ENCODE measurements at places on chromosomes 2 and 18.

DNA sequence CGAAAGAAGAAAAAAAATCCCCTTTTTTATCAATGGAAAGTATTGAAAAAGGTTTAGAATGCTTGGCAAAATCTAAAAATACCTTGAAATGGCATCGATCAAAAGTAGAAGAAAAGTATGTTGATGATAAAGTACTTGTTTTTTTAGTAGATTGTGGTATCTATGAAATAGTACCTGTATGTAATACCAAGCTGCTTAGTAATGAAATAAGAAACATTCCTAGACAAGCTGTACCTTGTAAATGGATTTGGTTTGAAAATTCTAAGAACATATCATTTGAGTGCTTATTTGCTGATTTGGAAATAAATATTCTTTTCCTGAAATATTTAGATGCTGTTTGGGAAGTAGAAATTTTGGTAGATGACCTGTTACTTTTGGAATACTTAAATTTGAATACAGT is 18.4 kb downstream of the TDRD15 start:
- DNase-seq: no peak

- DNase-seq: no peak
These were observed 265.1 kb downstream of the NCKAP5 start for GRCh38 chr2:133303150-133303549.

- no peak for DNase-seq
These were observed 5.0 kb downstream of the HRH4 start for GRCh38 chr18:24465486-24465885.

GRCh38 chr2:80053522-80054345 is 250.8 kb downstream of the LRRTM1 start:
- no peak for DNase-seq

- peak; percentile 87 for DNase-seq
These were observed 1.1 kb downstream of the GLI2 start for GRCh38 chr2:120736624-120737339.

DNA sequence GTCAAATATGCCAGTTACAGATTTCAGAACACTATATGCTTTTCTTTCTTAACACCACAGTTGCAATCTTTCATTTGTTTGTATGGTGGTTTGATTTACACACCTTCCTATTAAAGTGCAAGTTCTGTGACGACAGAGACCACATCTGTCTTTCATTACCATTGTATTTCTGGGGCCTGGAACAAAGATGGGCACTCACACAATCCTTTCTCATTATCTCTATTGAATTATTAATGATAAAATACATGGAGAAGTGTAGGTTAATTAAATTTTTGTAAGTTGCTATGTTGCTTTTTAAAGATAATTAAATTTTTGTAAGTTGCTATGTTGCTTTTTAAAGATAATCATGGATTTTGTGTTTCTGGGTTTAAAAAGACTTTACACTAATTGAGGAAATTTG is 79.9 kb downstream of the KCTD18 start:
- no peak for DNase-seq

DNA sequence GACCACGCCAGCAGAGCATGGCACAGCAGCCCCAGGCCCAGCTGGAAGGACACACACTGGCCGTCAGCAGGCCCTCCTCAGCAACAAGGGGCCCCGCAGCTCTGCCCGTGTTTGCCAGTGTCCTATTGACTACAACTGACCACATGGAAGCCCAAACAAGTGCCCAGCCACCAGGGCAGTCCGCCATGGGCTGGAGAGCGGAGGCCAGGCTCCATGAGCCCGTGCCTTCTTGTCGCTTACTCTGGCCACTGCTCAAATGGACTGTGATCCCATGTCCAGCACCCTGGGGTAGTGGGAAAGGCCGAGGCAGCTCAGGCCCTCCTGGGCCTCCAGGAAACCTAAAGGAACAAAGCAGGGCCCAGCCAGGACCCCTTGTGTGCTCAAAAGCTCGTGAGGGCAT is 53.9 kb upstream of the TAF1B start:
- peak; percentile 36 for DNase-seq

- no peak for DNase-seq
These were observed 45.9 kb upstream of the AFF3 start for GRCh38 chr2:100188326-100188725.

GRCh38 chr2:88754585-88755320 is 63.3 kb downstream of the RPIA start:
- no peak for DNase-seq

DNA sequence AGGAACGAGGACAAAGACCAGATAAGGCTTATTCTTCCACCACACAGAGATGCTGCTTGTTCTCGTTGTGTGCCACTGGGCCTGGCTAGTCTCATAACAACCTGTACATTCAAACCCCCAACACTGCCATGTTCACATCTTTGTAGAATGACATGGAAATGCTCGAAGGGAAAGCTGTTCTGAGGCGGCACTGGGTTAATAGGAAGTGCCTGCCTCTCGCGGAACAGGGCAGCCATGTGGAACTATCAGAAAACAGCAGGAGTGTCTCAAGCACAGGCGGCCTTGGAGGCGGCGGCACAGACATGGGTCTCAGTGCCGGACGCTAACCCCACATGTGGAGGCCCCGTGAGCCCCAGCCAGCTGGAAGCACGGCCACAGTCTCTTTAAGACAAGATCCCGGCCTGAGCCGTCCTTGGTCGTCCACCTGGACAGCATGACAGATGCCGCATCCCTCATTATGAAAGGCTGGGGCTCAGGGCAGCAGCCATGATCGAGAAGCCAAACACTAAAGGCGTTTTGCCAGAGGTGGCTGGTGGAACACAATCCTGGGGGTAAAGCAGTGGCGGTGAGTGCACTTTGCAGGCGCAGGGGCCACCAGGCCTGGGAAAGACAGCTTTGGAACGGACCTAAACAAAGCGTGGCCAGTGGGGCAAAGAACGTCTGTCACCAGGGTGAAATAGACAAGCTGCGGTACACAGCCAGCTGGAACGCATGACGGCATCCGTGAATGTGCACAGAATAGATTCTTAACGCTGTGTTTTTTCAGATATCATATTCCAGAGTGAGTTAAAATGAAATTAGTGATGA is 161.0 kb downstream of the HDAC4 start:
- DNase-seq: peak; percentile 78

GRCh38 chr18:28176948-28177827 is at the start of gene CDH2:
Gene CDH2, minus strand, starts transcription at chr18:28177130. Its CDS starts 108 bp downstream, at chr18:28177022.
- peak; percentile 89 for DNase-seq

- no peak for DNase-seq
These were observed 32.7 kb upstream of the SPRED2 start for GRCh38 chr2:65465124-65465523.

GRCh38 chr2:1569879-1570450 is 156.7 kb downstream of the TPO start:
- no peak for DNase-seq

- no peak for DNase-seq
These were observed 87.9 kb upstream of the MAP4K3 start for GRCh38 chr2:39524756-39525635.

DNA sequence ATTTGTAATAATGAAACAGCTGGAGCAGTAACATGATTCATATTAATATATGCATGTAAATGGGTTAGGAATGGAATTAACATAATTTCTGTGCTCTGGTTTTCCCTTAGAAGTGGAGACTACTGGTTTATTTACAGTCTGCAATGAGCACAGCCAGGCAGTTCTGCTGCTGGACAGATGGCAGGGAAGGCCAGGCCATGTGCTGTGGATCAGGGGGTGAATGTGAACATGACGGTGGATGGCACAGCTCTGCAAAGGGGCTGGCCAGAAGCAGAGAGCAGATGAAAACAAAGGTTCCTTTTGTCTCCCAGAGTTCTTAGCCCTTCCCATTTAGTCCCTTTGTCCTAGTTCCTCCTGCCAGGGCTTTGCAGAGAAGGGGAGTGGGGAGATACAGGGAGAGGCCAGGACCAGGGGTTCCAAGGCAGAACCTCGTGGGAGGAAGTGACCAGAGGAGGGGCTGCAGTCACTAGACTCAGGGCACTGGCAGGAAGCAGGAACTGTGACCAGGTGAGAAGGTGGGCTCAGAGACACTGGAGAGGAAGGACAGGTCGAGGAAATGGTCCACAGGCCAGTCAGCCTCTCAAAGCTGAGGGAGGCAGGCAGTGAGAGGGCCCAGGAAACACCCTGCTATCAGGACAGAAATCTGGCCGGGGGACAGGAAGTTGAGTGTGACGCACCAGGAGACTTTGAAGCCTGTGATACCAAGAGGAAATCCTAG is 112.9 kb upstream of the ATP8B1 start:
- DNase-seq: peak; percentile 16

DNA sequence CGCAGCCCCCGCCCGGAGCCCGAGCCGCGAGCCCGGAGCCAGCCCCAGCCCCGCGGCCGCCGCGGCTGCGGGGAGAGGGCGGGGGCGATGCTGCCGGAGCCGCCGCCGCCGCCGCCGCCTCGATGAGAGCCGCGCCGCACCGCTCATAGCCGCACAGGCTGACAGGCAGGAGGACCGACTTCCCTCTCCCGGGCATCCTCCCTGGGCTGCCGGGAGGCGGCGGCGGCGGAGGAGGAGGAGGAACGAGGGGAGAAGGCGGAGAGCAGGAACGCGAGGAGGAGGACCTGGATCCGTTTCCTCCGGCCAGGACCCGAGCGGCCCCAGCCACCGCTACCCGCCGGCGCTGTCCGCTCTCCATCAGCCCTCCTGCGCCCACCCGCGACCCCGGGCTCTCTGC is 370 bp downstream of the KLHL29 start:
- DNase-seq: peak; percentile 78

- no peak for DNase-seq
These were observed 14.1 kb upstream of the ACKR3 start for GRCh38 chr2:236555481-236555880.

DNA sequence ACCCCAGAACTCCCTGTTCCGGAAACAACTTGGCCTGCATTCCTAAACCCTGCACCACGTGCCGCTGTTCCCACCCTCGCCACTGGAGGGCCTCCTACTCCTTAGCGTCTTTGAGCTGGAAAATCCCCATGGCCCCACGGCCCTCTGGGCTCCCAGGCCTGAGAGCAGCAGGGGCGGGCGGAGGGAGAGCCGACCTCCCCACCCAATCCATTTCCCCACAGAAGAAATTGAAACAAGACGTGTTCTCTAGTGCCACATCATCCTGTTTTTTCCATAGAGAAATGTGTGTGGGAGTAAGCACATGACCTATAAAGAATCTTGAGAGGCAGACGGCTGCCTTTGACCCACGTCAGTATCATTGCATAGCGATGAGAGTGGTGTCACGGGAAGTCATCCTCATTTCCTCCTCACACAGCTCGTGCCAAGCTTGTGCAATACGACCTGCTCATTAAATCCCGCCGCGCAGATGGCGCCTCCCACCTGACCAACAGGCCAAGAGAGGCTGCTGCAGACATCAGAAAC is 79.2 kb downstream of the LAMA1 start:
- DNase-seq: peak; percentile 85

- DNase-seq: no peak
These were observed 6.1 kb downstream of the FBXO11 start for GRCh38 chr2:47899915-47900816.

- DNase-seq: peak; percentile 66
These were observed at the start of gene REEP1 for GRCh38 chr2:86337244-86337835. Gene REEP1, minus strand, starts transcription at chr2:86337626. Its CDS starts 116 bp downstream, at chr2:86337510.

DNA sequence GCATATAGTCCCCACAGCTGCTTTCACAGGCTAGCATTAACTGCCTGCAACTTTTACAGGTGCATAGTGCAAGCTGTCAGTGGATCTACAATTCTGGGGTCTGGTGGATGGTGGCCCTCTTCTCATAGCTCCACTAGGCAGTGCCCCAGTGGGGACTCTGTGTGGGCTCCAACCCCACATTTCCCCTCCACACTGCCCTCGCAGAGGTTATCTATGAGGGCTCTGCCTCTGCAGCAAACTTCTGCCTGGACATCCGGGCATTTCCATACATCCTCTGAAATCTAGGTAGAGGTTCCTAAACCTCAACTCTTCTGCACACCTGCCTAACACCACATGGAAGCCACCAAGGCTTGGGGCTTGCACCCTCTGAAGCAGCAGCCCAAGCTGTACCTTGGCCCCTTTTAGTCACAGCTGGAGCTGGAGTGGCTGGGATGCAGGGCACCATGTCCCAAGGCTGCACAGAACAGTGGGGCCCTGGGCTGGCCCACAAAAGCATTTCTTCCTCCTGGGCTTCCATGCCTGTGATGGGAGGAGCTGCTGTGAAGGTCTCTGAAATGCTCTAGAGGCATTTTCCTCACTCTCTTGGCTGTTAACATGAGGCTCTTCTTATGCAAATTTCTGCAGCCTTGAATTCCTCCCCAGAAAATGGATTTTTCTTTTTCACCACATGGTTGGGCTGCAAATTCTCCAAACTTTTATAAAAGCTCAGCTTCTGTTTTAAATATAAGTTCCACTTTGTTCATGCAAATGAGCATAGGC is 59.3 kb downstream of the KDM3A start:
- no peak for DNase-seq

- DNase-seq: no peak
These were observed 40.0 kb upstream of the FAHD2A start for GRCh38 chr2:95362486-95362885.

DNA sequence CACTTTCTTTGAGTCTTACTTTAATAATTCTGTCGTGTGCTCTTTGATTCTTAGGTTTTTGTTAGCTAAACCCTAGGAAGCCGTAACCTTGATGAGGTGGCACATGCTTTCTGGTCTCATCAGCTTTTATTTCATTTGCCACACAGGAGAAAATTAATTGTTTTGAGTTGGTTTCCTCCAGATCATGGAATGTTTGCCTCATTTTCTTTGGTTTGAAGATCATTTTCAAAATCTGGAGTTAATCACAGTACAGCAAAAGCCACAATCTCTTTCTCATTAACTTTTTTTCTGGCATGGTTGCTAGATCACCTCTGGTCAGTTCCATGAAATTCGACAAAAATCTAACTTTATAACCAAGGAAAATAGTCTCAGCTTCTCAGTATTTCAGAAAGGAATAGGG is 182.9 kb downstream of the MYO1B start:
- DNase-seq: no peak

DNA sequence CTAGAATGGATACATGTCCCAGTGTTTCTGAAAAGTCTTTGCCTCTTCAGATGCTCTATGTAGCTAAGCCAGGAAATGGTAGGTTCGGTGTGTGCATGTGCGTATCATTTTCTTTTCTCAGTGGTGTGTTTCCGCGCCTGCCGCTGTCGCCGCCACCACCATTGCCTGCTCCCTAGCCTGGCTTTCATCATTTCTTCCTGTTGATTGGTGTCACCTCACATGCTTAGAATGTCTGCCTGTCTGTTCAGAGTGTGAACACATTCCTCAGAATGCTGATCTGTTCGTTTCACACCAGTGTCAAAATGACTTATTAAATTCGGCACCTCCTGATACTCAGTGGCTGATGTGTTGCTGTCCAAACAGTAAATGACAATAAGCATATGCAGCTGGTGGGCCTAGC is 255.2 kb upstream of the SPRED2 start:
- DNase-seq: no peak

- DNase-seq: no peak
These were observed 670.7 kb downstream of the ERBB4 start for GRCh38 chr2:211867845-211868451.
